ENCODE measurements at places on chromosomes 12 and 14.
A peak's percentile ranks its signal among the peaks of the same experiment; 100 is the strongest.

- DNase-seq: no peak
These were observed 15.4 kb downstream of the BEGAIN start for GRCh38 chr14:100571837-100572236.

DNA sequence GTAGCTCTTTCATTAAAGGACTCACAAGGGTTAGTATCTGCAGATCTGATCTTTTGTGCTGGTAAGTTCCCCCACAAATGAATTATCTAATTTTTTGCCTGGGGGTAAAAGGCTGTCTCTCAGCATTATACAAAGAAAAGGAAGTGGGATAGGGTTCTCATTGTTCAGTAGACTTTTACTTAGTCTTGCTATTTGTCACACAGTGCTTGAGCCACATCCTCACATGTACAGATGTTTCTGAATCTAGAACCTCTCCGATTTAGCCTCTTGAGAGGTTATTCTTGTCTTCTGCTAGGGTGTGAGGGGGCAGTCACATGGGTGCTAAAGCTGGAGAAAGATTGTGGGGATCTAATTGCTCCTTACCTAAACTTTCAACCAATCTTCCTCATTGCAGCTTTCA is 93.0 kb downstream of the SLC41A2 start:
- no peak for DNase-seq

DNA sequence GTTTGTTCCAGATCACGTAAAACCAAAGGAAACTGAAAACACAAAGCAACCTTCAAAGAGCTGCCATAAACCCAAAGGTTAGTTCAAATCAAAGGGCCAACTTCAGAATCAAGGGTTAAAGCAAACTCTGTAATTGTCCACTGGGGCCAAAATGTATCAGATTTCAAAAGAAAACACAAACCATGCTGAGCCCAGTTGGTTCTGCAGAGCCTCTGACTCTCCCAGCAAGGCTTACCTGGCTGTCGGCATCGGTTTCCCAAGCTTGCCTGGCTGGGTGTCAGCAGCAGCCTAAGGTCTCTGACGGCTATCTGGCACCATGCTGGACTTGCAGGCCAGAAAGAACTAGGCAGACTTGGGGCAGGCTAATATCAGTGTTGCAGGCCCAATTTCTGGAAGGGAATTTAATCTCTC is 125.3 kb downstream of the DAD1 start:
- DNase-seq: no peak

DNA sequence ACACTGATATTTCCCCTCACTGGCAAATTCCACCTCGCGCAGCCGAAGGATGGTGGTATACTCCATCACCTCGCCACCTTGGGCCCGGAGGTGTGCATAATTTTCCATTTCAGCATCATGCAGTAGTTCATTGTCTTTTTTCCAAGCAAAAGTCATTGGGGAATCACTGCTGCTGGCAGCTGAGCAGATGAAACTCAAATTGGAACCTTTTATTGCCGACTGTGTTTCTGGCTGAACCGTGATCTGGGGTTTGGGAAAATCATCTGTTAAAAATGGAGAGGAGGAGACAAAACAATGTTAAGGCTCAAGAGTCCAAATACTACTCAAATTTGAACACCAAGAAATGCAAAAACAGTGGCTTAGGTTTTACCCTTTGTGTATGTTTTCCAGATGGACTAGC is 39.7 kb downstream of the LRIG3 start:
- DNase-seq: no peak

- no peak for DNase-seq
These were observed 66.3 kb upstream of the ESRRB start for GRCh38 chr14:76309572-76310162.

DNA sequence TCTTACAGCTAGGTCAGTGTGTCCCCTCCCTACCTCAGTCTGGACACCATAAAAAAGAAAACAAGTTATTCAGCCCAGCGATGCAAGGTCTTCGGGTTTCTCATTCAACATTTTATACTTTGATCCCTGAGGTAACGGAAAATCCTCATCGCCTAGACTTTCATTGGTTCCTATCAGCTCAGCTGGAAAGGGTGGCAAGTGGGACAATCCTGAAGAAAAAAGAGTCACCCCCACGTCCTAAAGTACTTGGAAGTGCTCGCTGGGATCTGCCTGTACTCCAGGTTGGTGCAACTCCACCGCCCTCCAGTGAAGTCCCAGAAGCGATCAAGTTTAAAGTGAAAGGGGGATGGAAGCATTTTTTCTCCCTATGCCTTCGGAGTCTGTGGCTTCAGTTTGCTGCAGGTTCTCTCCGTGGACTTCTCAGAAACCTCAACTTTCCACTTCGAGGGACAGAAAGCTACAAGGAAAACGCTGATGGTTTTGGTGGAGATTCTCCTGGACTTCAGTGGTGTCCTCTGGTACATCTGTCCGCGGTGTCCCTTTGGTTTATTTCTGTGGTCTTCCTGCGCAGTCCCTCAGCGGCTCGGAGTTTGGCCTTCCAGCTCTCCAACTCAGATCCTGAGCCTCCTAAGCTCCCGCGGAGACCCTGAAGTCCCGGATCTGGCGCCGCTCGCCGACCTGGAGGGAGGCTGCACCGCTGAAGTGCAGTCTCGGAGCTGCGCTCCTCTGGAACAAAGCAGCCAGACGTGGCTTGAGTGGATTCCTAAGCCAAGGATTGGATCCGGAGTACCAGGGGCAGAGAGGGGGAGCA is 1.8 kb upstream of the LRFN5 start:
- DNase-seq: no peak

DNA sequence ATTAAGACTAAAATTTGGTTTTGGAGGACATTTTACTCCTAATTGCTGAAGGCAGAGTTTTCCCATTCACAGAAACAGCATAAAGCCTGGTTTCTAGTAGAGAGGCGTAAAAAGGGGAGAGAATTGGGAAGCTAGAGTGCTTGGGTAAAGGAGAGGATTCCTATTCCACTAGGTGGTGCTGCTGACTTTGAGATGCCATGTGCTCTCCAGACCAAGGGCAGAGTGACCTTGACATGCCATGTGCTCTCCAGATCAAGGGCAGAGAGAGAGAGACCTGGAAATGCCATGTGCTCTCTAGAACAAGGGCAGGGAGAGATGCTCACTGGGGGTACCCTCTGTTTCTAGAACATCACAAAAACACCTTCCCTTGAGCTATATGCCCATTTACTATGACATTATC is 176.2 kb upstream of the PDZRN4 start:
- no peak for DNase-seq

- no peak for DNase-seq
These were observed 22.4 kb upstream of the P2RX4 start for GRCh38 chr12:121187501-121187900.

DNA sequence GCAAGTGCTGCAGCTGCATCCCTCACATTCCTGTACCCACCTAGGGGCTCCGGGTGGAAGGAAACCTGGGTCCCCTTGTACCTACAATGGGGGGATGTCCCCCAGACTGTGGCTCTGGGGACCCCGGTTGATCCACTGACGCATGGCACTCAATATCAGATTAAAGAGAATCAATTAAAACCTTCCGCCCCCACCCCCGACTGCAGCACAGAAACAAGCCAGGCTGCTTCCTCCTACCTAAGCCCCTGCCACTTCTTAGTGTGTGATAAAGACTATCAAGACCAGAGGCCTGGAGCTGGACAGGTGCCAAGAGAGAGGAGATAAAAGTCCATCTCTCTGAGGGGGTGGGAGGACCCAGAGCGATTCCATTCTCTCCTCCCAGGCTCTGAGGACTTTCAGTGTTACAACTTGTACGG is 28.2 kb upstream of the RPLP0 start:
- peak; percentile 41 for DNase-seq

- no peak for DNase-seq
These were observed 56.5 kb downstream of the HECTD4 start for GRCh38 chr12:112325622-112326207.

GRCh38 chr12:131025234-131025633 is 71.5 kb downstream of the ADGRD1 start:
- no peak for DNase-seq

GRCh38 chr14:79502136-79502750 is 709.1 kb downstream of the DIO2 start:
- no peak for DNase-seq

DNA sequence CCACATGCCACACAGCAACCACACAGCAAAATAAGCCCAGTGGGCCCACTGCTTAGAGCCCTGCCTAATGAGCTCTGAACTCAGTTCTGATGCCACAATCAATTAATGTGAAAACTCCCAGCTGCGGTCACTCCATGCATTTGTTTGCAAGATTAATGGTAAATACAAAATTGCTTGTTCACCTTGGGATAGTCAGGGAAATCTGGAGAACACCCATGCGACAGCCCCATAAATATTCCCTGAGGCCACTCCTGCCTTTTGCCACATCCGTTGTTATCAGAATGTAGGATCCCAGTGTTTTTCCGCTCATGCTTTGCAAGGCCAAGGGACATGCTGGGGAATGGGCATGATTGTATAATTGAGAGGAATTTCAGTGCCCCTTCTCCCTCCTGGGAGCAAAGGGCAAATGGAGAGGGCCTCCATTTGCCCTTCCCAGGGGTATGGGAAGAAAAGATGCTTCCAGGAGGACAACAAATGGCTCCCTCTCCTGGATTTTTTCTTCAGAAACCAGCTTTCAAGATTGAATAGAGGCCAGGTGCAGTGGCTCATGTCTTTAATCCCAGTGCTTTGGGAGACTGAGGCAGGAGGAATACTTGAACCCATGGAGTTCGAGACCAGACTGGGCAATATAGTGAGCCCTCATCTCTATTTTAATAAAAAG is 30.8 kb upstream of the CMKLR1 start:
- DNase-seq: no peak

DNA sequence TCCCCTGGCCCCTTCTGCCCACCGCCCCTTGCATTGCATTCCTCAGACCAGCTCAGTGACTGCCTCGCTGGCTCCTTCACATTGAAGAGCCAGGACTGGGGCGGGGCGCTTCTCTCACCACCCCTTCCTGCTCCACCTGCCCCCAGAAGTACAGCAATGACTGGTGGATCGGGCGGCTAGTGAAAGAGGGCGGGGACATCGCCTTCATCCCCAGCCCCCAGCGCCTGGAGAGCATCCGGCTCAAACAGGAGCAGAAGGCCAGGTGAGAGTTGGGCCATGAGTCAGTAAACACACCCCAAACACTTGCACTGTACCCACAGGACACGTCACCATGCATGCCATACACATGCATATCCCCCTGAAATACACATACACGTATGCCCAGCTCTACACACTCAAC is 5.8 kb downstream of the CACNB3 start:
- DNase-seq: no peak

DNA sequence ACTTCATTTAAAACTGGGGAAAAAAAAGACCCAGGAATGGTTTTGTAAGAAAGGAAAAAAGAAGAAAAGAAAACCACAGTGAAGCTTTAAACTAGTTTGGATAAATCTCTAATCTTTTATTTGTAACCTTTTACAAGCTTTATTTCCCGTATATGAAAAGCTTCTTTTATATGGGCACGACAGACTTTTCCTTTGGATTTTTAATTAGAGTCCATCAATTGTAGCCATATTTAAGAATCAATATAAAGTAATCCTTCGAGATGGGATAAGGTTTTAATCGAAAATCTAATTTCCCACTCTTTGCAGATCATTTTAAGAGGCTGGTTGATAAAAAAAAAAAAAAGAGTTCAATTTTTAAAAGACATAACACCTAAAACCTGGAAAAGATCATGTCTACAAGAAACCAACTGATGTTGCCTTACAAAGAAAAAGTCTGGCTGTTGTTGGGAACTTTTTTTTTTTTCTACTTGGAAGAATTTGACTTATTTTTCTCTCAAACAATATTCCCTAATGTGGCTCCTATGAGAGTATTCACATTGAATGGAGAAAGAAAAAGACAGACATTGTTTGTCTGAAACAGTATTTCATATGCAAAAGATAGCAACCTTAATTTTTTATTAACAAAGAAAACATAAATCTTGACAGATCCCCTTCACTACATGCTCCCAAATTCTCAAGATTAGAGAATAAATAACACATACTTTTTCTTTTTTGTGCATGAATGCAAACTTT is 4.9 kb upstream of the OTX2 start:
- no peak for DNase-seq

- DNase-seq: no peak
These were observed 122.9 kb downstream of the TMTC1 start for GRCh38 chr12:29660847-29661246.

GRCh38 chr12:51814311-51815088 is 34.0 kb downstream of the FIGNL2 start:
- peak; percentile 70 for DNase-seq

GRCh38 chr12:100329800-100330199 is 27.1 kb upstream of the SLC17A8 start:
- DNase-seq: no peak

DNA sequence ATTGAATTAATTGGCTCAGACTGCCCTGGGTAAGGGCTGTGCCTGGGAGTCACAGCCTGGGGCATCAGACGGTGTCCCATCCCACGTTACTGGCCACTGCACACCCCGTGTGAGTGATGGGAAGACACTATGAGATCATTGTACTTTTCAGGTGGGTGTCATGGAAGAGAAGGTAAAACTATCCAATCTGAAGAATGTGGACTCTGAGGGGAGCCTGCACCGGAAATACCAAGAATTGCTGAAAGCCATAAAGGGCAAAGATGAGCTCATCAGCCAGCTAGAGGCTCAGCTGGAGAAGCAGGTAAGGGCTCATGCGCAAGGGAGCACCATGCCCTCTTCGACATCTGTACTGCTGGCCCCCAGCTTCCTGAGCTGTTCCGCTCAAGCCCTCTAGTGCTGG is 24.0 kb downstream of the PLEKHH1 start:
- DNase-seq: no peak

DNA sequence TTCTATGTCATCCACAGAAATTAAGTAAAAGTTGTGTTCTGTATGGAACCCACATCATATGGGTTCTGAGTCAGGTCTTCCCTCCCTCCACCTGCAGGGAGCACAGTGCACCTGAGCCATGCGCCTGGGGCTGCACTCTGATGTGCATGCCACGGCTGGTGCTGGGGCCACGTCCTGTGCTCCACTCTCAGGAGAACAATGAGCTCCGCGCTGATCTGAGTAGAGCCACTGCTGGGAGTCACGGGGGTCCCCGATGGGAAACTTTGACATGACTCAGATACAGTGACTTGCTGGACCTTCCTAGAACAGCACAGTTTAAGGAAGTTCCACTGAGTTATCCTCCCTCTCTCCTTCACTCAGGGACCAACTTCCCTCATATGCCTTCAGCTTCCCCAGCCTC is 683.4 kb downstream of the TMEM121 start:
- no peak for DNase-seq

DNA sequence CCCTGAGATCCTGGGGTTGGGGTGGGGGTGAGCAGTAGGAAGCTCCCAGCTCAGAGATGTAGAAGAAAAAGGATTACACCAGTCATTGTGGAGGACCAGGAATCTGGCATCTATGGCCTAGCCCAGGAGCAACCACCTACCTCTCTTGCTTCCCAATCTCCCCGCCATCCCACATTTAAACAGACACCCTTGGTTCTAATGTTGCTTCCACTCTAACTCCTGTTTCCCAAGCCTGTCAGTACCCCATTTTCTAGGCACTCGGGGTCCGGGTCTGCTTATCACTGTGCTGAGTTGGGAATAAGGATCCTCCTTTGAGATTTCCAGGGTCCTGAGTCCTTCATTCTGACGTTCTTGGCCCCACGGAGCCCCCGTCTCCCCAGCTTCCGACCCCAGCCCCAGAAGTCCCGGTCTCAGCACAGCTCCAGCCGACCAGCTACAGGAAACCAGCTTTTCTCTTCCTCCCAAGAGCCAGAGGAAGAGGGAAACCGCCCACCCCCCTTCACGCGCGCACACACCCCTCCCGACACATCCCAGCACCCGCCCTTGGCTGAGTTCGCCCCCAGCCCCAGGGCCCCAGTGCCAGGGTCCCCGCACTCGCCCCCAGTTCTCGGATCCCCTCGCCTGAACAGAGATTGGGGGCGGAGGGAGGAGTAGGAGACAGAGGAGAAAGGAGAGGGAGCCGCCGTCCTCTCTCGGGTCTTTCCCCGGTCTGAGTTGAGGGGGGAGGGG is 1.2 kb downstream of the ITGA5 start:
- DNase-seq: no peak
